Diencephalon (tissue), 1 donor: ENCODE measurements at places on chromosomes 6 and 20. TPM values are rescaled to one million over a fixed set of nuclear protein-coding genes. Genes with fewer than 3 reads are reported as not detected.

The RBM24 gene
- total RNA-seq: 11.5 TPM

The TTLL9 gene
- total RNA-seq: 7.4 TPM

The ID4 gene
- 309 TPM for total RNA-seq

The CST1 gene
- not detected for total RNA-seq

The HRH3 gene
- 2.3 TPM for total RNA-seq

The CD83 gene
- 32.5 TPM for total RNA-seq

The BPIFA2 gene
- total RNA-seq: not detected

The COL9A3 gene
- total RNA-seq: 7.8 TPM

The C6orf141 gene
- 1.6 TPM for total RNA-seq

The CST5 gene
- not detected for total RNA-seq

The REM1 gene
- 0.23 TPM for total RNA-seq

The TRERF1 gene
- total RNA-seq: 4.8 TPM

The TNXB gene
- 6.0 TPM for total RNA-seq

The CALHM5 gene
- total RNA-seq: 1.2 TPM

The WFDC10A gene
- total RNA-seq: not detected

The DEFB124 gene
- total RNA-seq: not detected

The SLC22A23 gene
- 29.8 TPM for total RNA-seq

The ARMH2 gene
- total RNA-seq: not detected

The PDE7B gene
- 27.5 TPM for total RNA-seq

The ZNF311 gene
- total RNA-seq: 5.8 TPM

The TP53TG5 gene
- not detected for total RNA-seq

The TRIM15 gene
- not detected for total RNA-seq

The GLP1R gene
- 1.6 TPM for total RNA-seq

The AKAP7 gene
- 90.4 TPM for total RNA-seq

The SLC35F1 gene
- total RNA-seq: 121 TPM

The BHLHE23 gene
- total RNA-seq: not detected

The BPIFA1 gene
- not detected for total RNA-seq

The SIRPB1 gene
- 1.2 TPM for total RNA-seq

The SLC44A4 gene
- total RNA-seq: not detected

The FARS2 gene
- total RNA-seq: 31.1 TPM

The AGER gene
- 0.92 TPM for total RNA-seq

The ID1 gene
- 87.7 TPM for total RNA-seq

The PBOV1 gene
- total RNA-seq: not detected

The CALHM4 gene
- total RNA-seq: 0.46 TPM

The RGS17 gene
- total RNA-seq: 81.2 TPM

The CST2 gene
- total RNA-seq: not detected

The MED20 gene
- 13.6 TPM for total RNA-seq

The PCK1 gene
- total RNA-seq: not detected

The HLA-F gene
- 0.92 TPM for total RNA-seq
